ENCODE measurements at places on chromosomes 2 and 18.

DNA sequence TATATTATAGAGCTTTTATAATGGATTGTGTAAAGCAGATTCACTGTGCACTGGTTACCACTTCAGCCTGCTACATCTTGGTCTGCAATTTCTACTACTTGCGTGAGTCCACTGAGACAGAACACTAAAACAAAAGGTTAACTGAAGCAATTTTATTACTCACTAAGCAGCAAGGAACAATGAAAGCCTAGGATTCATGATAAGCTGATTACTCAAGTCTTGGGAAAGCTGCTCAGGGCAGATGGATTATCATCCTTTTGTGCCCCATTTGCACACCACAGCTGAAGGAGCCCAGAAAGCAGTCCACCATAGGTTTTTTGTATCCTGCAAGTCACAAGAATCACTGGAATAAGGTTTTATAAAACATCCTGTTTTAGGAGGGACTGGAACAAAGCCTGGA lies 1215.2 kb upstream of the TMEFF2 start:
- peak; percentile 0 for DNase-seq

- no peak for DNase-seq
Measured at GRCh38 chr2:53067056-53067455, 700.5 kb upstream of the CHAC2 start.

DNA sequence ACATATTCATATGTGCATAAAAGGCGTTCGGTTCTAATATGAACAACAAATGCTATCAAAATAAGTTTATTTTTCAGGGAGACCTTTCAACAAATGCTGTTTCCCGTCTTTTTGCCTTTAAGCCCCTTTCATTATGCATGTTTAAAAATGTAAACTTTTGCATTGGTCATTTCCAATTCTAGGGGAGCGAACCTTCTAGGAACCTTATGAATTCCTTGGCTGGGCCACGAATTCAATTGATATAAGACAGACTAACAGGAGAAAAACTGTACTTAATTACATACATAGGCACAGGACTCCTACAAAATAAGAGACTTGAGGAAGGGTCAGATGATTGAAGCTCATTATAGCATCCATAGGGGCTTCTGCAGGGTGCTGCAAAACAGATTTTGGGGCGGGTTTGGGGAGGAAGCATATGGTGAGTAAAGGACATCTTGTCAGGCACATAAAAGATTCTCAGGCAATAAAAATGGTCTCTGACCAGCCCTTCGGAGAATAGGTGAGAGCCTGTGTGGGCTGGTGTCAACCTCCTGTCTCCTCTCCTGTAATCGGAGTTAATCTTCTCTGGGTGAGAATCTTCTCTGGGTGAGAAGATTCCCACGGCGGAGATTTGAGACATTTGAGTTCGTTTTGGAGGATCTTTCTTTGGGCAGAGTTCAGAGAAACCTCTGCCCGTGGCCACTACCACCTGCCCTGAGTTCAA lies 1.7 kb downstream of the TNFRSF11A start:
- DNase-seq = no peak

- DNase-seq = no peak
Measured at GRCh38 chr2:201781557-201782051, 871 bp upstream of the ALS2 start.

- DNase-seq = no peak
Measured at GRCh38 chr2:200470230-200470629, 39.6 kb downstream of the KCTD18 start.

DNA sequence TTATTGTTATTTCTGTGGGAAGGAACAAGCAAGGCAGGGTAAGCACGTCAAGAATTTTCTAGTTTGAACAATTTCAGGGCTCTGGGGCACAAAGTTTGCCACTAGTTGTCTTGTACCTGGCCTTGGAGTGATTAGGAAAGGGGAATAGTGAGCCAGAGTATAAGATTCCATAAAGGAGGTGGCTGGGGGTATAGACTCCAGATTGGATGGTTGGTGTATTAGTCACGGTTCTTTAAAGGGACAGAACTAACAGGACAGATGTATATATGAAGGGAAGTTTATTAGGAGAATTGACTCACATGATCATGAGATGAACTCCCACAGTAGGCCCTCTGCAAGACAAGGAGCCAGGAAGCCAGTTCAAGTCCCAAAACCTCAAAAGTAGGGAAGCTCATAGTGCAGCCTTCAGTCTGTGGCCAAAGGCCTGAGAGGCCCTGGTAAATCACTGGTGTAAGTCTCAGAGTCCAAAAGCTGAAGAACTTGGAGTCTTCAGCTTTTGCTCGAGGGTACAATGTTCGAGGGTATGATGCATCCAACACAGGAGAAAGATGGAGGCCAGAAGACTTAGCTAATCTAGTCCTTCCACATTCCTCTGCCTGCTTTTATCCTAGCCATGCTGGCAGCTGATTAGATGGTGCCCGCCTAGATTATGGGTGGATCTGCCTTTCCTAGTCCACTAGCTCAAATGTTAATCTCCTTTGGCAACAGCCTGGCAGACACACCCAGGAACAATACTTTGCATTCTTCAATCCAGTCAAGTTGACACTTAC lies 31.5 kb upstream of the PTPRM start:
- peak; percentile 46 for DNase-seq

DNA sequence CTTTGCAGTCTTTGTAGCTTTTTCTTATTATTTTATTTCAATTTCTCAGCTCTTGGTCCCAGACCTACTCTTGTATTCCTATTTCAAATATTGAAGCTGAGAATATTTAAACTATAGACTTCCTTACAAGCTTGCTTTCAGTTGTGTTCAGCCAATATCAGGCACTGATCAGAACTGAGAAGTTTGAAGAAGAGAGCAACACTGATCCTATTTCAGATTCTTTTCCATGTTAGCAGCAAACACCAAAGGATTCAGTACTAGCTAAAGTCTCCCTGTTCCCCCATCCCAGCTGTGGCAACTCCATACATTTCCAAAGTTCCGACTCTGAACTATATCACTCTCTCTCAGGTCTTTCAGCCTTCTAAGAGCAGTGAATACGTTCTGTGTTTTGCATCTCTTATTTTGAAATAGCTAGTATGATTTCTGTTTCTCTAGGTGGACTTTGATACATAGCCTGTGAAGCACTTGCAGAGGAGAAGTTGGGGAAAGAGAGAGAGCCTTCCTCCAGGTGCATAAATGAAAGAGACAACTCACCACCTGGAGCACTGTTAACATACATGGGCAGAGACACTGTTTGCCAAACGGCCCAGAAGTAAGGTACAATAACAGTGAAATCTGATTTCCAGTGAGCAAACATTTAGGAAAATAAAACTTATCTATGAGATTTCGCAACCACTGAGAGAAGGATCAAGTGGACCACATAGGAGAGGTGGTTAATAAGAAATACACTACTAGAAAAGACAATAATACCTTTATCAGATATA lies 135.0 kb upstream of the ZNF804A start:
- no peak for DNase-seq

DNA sequence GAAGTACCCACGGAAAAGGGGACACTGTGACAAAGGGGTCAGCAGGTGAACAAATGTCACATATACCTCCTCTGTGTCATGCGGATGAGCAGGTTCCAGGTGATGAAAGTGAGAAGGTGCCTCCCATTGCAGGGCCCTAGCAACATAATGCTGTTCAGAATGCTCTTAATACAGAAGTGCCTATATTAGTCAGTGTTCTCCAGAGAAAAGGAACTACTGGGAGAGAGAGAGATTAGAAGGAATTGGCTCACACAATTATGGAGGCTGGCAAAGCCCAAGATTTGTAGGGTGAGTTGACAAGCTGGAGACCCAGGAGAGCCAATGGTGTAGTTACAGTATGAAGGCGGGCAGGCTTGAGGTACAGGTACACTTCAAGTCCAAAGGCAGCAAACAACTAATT lies 98.1 kb upstream of the CDC42EP3 start:
- no peak for DNase-seq

- no peak for DNase-seq
Measured at GRCh38 chr2:63742580-63742976, 99.1 kb upstream of the UGP2 start.

- DNase-seq = no peak
Measured at GRCh38 chr2:100976645-100977391, 25.3 kb upstream of the RPL31 start.

- DNase-seq = no peak
Measured at GRCh38 chr2:100653449-100654035, 90.7 kb downstream of the PDCL3 start.

DNA sequence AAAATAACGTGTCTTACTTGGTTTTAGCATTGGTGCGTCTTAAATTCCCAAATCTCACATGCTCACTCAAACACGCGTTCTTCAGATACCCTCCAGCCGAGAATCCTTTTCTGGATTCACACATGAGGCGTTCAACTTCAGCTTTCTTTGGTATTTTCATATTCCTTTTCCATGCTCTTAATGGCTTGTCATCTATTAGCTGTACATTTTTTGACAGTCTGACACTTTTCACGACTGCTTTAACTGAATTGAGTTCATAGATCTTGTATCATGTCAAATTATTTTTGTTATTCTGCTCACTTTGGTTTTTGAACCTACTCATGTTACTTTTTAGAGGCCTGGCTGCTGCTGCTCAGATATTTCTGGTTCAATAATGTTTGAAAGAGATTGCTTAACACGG lies 59.0 kb downstream of the INPP5D start:
- no peak for DNase-seq

DNA sequence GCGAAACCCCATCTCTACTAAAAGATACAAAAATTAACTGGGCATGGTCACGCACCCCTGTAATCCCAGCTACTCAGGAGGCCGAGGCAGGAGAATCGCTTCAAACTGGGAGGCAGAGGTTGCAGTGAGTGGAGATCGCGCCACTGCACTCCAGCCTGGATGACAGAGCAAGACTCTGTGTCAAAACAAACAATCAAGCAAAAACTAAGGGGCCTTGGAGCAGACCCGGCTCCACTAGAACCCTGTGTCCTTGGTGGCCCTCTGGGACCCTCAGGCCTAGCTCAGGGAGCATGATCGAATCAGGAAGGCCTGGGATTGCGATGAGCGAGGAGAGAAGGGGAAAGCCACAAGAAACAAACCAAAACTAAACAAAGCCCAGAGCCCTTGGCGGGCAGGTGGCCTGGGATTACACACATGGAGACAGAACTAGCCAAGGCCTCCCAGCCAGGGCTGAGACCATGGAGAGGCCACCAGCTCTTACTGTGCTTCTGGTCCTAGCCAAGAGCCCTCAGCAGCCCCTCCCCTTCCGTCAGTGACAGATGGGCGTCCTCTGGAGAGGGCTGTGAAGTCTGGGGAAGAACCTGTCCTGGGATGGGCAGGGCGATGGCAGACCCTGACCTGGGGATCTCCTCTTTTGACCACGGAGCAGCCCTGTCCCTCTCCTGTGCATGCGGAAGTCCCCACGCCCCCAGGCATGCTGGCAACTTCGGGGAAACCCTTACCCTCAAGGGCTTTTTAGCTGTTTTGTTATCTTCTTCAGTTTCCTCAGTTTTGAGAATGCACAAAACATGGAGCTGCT lies 27.4 kb upstream of the CATIP start:
- DNase-seq = no peak

GRCh38 chr2:135985826-135986393 lies 484 bp upstream of the DARS1 start:
- DNase-seq = no peak

GRCh38 chr2:170525566-170525900 lies 189.6 kb upstream of the SP5 start:
- DNase-seq = peak; percentile 92

GRCh38 chr18:8802017-8802672 lies 96.8 kb downstream of the MTCL1 start:
- DNase-seq = peak; percentile 26

DNA sequence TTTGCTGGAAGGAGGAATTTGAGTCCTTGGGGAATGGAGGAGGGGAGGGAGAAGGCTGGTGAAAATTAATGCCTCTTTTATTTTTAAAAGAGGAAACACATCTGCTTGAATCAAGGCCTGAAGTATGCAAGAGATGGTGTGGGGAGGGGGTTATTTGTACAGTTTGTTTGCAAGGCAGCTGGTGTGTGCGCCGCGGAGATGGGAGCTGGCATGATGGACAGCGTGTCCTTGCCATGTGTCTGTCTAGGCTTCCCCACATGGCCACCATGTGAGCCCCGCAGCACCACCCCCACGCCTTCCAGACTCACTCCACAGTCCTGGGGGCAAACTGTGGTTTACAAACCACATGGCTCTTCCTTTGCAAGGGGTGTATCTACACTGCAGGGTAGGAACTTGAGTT lies 154.8 kb upstream of the APCDD1 start:
- DNase-seq = no peak

DNA sequence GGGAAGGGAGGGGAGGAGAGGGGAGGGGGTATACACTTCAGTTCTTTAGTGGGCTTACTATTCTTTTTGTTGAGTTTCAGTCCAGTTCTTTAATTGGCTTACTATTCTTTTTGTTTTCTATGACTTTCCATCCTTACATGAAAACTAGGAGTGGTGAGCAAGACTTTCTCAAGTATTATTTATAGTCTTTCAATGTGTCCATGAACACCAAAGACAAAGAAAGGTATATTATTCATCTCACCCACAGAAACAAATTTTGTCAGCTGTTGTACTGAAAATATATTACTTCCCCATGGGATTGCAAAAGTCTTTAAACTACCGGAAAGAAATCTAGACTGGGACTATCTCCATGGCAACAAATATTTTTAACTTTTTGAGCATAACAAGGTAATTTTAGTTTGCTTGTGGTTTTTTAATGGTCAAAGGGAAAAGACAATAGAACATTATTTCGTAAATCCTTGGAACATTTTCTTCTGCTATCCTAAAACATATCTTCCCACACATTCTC lies 17.6 kb downstream of the ADAM17 start:
- no peak for DNase-seq

DNA sequence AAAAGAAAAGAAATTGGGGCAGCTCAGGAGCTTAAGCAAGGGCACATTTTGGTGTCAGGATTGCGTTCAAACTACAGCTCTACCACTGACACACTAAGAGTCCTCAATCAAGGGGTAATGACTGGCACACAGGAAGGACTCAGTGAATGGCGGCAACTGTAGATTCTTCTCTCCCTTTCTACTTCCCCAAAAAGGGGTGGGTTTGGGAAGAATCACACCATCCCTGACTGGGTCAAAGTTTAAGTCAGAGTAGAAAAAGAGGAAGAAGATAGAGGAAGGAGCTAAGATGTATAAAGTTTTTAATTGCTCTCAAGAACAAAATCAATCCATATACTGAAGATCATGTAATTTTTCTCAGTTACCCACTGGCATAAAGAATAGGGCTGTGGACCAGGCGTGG lies 2.6 kb downstream of the NLRC4 start:
- DNase-seq = no peak

- DNase-seq = peak; percentile 96
Measured at GRCh38 chr18:48942554-48943261, 8.1 kb downstream of the SMAD7 start.

- DNase-seq = peak; percentile 41
Measured at GRCh38 chr2:64605026-64605471, 48.7 kb downstream of the SERTAD2 start.

DNA sequence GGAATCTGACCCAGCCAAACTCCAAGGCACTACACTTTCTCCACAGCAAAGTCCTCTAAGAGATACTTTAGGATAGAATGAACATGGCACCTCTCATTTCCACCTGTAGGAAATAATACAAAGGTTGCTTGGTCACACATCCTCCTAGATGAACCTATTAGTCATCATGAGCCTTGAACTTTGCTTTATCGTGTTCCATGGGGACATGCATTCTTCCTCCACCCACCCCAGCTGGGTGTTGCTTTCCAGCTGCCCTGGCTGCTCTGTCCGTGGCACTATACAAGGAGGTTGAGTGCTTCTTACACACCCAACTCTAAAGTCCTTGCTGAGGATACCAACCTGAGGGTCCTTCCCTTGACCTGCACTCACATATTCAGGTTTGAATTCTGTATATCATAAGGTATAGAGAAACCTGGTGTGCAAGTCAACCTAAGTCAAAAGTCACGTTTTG lies 52.7 kb downstream of the SPRED2 start:
- no peak for DNase-seq

- no peak for DNase-seq
Measured at GRCh38 chr2:18276583-18277075, 283.8 kb downstream of the RDH14 start.
